Nephron progenitor cell (in vitro differentiated cells): ENCODE measurements at places on chromosomes 7 and 10.

- peak; percentile 79 for DNase-seq
Observed at GRCh38 chr10:78657163-78657861, 411.5 kb upstream of the ZMIZ1 start.

GRCh38 chr7:29326864-29327263, 132.3 kb downstream of the CHN2 start:
- DNase-seq = no peak

DNA sequence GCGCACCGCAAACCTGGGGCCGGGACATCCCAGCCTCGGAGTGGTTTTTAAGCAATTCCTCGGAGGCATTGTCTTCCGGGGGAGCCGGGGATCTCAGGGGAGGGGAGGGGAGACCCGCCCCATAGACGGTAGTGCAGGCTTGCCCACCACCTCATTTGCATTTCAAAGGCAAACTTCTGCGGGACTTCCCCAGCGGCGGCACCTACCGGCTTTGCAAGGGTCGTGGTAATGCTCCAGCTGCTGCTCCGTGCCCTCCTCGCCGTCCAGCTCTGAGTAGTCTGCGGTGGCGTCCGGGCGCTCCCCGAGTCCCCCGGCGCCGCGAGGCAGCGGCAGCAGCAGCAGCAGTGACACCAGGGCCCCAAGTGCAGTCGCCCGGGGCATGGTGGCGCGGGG, 425 bp downstream of the TLL2 start:
- no peak for DNase-seq

DNA sequence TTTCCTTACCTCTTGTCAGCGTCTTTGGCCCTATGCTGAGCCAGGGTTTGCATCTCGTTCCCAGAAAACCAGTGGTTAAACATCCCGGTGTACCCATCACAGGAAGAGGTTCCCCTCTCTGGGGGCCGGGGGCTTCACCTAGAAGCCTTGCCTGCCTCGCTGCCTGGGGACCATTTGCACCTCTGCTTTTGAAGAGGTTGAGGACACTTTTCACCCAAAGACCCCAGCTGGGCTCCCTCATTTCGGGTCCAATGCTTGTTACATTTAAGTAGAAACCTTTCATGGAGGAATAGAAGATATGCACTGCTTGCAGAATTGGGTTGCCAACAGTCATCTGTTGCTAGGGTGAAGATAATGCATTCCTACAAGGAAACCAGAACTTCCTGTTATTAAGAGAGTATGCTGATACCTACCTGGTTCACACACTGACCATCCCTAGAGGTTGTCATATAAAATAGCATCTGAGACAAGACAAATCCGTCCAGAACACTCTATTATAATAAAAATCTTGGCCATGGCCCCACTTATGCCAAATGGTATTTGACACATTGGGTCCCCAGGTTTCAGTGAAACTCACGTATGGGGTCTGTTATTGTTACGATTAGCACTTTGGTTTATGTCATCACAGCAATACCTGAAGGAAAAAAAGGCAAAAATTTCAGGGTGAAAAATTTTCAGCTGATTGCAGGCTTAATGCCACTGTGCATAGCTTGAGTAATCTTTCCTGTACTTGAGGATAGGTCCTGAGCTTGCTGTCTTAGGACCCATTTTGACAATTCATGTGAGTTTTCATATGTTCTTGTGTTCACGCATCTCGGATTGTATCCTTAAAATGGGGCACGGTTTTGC, 917 bp downstream of the ZNF365 start:
- no peak for DNase-seq

GRCh38 chr10:23412223-23412622, 26.7 kb upstream of the OTUD1 start:
- no peak for DNase-seq

DNA sequence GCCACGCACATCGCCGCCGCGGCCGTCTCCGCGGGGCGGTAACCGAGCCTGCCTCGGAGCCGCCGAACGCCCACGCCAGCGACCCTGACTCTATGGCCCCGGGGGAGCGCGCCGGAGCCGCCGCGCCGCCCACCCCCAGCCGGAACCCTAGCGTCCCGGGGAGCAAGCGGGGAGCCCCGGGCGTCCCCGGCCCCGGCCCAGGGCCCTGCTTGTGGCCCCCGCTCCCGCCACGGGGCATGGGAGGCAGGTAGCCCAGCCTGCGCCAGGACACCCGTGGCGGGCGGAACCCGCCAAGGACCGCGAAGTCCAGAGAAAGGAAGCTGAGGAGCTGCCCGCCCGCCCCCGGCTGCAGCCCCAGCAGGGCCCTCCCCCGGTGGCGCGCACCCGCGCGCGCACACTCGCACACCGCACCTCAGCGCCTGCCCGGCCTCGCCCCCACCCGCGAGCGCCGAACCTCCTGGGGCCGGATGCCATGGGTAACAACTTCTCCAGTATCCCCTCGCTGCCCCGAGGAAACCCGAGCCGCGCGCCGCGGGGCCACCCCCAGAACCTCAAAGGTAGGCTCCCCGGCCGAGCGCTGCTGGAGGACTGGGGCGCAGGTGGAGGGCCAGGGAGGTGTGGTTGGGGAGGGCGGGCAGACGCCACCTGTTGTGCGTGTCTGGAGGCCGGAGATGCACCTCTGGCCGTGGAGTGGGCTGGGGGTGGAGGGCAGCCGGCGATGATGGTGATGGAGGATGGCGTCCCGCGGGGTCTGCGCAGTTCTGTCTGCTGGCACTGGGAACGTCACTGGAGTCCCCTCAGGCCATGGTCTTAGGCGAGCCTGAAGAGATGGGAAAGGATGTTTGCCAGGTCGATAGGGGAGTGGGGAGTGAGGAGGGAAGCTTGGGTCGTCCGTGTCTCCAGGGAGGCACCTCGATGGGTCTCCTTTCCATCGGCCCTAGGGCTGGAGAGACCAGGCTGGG, 692 bp downstream of the NEURL1 start:
- DNase-seq = peak; percentile 65
